ENCODE measurements at places on chromosomes 2 and 18.

GRCh38 chr2:45445037-45445436, 166.0 kb downstream of the SRBD1 start:
- no peak for DNase-seq

GRCh38 chr2:118987886-118988285, 45.9 kb downstream of the MARCO start:
- DNase-seq = no peak

DNA sequence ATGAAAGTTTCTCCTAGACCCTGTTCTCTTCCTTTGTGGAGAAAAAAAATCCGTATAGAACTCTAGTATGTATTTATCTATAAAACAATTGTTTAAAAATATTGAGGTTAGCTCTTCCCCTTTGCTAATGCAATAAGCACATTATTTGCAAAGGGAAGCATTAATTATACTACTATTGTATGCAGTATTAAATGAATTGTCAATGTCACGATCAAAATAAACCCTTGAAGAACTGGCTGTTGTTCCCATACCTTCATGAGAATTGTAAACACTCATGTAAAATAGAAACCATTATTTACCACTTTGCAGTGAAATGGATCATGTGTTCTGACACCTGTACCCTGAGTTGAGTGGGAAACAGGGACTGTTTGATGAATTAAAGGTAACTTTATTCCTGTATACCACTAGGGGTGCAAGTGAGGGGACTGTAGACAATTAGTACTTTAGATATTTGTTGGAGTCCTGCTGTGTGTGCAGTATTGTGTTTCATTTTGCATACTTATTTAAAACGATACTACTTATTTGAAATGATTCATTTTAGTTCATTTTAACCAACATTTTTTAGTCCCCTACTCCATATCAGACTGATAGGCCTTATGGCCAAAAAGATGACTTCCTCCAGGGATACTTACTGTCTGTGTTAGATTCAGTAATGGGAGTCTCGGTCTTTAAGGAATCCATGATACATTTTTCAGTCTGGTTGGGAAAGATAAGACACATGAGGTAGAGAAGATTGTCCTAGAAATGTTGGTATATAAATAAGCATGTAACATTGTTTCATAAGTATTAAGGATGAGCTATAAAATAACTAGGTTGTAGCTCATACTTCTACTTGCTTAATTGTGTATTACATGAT, 7.9 kb downstream of the PKP4 start:
- peak; percentile 55 for DNase-seq

- no peak for DNase-seq
These were observed 640.2 kb downstream of the RNF144A start for GRCh38 chr2:7557376-7557775.

- DNase-seq = no peak
These were observed 38.2 kb upstream of the CALCRL start for GRCh38 chr2:187486241-187486640.

GRCh38 chr2:95264624-95265023, 9.6 kb upstream of the PROM2 start:
- no peak for DNase-seq

GRCh38 chr2:140185076-140185475, 1404.9 kb upstream of the NXPH2 start:
- DNase-seq = no peak

DNA sequence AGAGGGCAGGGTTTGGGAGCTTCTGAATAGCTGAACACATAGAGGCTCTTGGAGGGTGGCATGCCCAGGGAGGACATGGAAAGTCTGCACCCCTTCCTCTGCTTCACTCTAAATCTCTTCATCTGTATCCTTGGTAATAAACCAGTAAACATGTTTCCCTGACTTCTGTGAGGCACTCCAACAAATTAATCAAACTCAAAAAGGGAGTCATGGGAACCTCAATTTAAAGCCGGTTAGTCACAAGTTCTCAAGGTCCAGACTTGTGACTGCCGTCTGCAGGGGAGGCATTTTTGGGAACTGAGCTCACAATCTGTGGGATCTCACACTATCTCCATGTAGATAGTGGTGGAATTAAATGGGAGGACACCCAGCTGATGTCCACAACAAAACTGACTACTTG, 33.1 kb upstream of the STON1 start:
- DNase-seq = no peak

DNA sequence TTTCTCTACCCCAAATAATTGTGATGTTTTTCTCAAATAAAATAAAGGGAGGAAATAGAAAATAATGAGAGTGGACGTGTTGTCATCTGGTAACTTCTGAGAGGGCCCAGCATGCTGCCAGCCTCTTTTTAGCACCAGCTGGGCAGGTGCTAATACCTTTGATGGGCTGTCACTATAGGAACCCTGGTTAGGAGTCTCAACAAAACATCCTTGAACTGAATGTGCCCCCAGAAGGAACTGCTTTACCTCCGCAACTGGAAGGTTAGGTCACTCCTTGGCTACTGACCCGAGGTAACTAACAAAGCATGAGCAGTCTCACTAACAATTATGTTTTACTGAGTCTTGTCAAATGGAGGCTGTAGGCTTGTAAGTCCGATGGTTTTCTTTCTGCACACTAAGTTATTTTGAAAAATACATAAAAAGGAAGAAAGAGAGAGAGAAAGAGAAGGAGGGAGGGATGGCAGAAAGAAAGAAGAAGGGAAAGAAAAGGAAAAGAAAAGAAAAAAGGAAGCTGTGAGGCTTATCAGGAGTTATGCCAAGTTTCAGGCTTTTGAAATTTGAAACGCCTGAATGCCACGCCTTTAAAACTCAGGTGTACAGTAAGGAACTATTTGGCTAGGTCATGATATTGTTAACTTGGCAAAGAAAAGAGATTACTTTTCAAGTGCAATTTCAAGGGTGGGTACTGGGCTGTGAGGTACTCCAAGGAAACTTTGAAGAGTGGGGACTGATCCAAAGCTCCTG, 91.0 kb downstream of the TGIF1 start:
- DNase-seq = no peak

DNA sequence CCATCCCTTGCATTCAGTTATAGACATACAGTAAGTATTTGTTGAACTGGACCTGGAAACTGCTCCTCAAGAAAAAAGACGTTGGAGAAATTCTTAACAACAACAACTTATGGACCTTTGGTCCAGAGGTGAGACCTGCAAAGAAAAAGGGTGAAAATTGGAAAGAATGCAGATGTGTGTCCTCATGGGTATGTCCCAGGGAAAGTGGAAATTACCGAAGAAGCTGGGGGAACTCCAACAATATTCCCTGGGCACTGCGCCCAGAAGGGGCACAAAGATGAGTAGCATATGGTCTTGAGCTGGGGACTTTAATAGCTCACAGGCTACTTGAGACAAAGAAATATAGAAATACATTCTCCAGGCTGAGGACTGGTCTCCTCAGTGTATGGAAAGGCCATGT, 35.5 kb upstream of the YWHAQ start:
- DNase-seq = no peak

DNA sequence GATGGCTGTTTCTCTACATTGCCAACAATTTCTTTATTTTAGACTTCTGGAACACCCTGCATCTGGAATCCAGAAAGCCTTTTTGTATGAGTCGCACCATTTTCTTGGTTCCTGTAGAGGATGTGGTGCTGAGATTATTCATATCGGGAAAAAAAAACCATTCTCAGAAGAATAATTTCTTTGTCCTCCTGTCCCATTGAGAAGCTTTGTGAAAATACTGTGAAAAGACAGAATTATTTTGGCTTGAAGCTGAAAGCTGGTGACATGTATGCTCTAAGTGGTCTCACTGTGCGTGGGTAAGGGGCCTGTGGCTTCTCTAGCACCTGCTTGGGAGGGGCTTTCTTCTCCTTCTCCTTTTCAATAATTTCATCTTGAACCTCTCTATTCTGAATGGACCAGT, 138.4 kb downstream of the FAM210A start:
- DNase-seq = no peak

DNA sequence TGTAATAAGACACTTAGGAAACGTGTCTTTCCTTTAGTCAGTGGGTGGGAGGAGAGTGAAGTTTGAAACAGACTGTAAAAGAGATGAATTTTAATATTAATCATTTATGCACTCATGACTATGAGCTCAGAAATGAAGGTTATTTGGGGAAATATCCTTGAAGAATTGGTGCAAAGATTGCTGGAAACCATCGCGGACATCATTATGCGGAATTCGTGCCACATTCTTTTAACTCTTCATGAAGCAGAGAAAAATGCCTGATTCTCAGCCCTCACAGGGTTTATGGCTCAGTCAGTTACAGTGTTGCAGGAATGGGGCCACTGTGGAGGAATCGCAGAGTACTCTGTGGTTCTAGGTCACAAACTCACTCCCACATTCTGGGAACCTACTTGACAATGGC, 109.7 kb downstream of the RGPD3 start:
- no peak for DNase-seq

DNA sequence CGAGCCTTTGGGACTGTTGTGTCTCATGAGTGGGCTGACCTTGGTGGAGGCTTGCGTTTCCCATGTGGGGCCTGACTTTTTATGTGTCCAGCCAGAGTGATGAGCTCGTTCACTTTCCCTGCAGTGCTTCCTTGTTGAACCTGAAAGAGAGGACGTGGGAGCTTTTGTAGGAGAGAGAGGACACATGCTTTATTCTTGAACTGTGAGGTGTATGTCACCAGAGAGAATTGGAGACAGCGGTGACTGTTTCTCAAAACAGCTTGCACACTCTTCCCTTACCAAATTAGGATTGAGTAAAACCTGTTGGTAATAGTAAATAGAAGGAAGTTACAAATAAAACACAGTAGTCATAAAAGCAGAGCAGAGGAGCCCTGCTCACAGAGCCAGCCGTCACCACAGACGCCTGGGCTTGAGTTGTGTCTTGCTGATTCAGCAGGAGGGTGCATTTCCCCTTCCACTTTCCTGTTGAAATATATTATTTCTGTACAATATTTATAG, 60.7 kb downstream of the INPP4A start:
- DNase-seq = no peak

DNA sequence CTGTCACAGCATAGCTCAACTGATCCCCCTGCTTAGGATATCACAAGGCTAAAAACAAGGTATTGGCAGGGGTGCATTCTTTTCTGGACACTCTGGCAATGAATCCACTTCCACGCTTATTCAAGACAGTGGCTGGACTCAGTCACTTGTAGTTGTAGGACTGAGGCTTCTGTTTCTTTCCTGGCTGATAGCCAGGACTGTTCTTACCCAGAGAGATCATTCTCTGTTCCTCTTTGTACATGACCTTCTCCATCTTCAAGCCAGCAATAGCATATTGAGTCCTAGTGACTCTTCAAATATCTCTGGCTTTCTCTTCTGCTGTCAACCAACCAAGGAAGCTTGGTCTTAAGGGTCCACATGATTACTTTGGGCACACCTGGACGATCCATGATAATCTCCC, 241.3 kb downstream of the RBM43 start:
- no peak for DNase-seq

DNA sequence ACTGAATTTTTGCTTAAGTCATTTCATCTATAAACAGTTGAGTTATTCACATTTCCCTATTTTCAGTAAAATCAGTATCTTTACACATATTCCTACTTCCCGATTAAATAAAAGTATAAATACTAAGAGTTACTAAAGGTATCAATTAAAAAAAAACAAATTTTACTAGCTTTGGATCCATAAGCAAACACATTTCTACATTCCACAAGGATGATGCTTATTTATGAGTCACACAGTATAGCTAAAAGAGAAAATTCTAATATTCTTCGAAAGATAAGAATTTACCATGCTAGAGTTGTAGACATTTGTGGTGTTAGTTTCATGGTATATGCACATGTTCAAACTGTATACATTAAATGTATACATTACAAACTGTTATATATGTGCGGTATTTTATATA, 23.7 kb downstream of the PGAP1 start:
- no peak for DNase-seq

DNA sequence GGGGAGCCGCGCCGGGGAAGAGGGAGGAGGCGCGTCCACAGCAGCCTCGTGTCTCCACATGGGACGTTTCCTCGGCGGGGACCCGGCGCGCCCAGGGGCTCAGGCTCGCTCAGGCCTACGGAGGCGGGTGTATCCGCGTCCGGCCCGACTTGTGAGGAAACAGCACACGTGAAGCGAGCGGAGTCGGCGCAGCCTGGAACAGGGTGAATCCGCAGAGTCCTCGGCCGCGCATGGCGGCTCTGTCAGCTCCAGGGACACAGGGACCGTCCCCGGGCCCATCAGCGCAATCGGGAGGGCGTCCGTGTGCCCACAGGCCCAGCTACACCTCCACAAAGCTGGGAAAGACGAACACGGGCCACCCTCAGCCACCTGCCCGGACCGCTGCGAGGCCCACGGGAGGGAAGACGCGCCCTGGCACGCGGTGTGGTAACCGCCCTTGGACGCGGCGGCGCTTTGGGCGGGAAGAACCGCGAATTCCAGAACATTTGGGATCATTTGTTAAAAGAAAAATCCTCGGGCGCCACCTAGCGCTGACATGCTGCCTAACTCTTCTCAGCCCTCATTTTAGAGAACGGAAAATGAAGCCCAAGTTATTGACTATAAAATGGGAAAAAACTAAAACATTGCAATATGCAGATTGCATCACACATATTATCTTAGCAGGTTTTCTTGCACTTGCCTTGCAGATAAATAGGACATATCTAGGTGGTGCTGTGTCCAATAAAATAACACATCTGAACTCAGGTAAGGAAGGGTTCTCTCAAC, 40.4 kb downstream of the TMEM18 start:
- peak; percentile 68 for DNase-seq

DNA sequence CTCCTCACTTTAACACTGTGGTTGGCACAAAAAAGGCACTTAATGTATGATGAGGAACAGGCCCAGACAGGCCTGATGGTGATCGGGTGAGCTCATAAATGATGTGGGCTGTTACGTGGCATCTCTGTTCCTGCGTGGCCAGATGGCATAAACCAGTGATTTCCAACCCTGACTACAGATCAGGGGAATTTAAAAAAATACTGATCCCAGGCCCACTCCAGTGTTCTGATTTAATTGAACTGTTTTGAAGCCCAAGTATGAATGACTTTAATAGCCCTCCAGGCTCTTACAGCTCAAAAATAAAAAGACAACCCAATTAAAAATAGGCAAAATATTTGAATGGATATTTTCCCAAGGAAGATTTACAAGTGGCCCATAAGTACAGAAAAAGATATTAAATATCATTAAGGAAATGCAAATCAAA, 48.2 kb downstream of the LIPG start:
- DNase-seq = no peak

DNA sequence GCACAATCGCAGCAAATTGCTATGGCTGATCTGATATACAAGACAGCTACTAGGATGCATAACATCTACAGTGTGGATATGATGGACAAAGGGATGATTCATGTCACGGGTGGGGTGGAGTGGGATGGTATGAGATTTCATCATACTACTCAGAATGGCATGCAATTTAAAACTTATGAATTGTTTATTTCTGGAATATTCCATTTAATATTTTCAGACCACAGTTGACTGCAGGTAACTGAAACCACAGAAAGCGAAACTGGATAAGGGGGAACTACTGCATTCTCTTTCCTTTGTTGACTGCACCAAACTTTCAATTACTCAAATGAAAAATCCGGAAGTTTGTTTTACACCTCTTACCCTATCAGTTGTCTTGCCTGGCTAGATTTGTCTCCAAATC, 94.4 kb upstream of the NEUROD1 start:
- DNase-seq = no peak

DNA sequence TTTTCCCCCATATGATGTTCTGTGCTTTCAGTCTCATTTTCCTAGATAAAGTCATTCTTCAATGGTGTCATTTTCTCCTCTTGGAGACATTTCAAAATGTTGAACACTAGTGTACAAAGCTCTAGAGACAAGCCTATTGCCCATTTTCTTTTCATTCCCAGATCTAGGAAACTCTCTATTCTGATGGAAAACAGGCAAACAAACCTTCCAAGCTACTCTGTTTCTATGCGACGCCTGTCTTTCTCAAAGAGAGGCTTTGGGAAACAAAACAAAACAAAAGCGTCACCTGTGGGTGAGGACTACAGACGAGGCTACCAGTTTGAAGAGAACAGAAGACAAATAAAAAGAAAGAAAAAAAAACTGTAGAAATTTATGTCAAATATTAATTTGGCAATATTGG, 311.0 kb downstream of the CBLN2 start:
- no peak for DNase-seq
